Panc1 (cell line): ENCODE measurements at places on chromosomes 5 and 9.

DNA sequence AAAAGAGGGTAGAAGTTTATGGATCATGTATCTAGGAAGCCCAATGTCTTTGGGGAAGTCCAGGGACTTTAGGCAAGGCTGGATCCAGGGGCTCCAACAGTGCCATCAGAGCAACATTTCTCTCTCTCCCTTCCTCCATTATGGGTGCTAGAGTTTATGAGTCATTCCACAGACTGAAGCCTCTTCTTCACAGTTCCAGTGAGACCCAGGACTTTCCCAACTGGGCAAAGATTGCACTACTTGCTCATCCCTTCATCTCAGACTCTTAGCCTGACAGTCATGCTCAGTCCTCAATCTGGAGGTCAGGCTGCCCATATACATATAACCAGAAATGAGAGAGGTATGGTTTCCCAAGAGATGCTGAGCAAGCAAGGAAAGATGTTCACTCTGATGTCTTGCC is 110.7 kb downstream of the FEM1C start:
- DNase-seq = no peak

- no peak for DNase-seq
Observed at GRCh38 chr9:132858751-132859150, 19.3 kb downstream of the AK8 start.

GRCh38 chr5:169910393-169910792 is 69.9 kb downstream of the INSYN2B start:
- no peak for DNase-seq

DNA sequence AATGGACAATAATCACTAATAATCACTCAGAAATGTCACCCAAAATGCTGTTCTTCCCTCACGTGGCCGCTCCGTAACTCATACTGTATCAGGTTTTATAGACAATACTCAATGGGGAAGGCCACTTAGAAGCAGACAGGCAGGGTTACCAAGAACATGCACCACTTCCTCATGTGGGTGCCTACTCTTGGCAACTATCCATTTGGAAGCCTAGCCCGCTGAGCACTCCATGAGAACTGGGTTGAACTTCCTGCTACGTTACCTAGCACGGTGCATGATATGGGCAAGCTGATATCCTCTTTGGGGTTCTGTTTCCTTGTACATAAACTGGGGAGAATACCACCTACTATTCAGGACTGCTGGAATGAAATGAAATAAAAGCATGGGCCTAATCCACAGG is 14.3 kb downstream of the DAP start:
- no peak for DNase-seq

DNA sequence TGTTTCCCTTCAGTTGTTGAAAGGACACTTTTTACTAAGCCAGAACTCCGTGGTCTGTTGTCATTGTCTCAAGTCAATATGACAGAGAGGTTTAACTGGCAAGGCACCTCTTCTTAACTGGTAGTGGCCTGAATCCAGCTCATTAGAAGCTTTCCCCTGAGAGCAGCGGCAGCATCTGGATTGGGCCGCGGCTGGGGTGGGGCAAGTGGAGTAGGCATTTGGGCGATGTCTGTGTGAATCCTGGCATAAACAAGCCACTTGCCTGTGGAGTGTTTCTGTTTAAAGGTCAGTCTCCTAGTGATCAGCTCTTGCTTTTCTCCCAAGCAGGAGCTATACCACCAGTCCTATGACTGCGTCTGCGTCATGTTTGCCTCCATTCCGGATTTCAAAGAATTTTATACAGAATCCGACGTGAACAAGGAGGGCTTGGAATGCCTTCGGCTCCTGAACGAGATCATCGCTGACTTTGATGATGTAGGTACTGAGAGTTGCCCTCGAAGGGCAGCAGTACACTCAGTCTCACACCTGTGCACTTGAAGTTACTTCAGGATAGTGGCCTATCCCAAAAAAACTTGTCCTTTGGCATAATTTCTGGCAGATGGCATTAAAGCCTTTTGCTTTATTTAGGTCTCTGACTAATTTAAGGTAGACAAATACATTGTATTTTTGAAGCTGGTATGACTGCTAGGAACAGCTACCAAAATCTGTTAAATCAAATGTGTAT is 48.9 kb downstream of the CFAP90 start:
- DNase-seq = no peak

GRCh38 chr5:37888476-37888875 is 48.6 kb upstream of the GDNF start:
- no peak for DNase-seq

DNA sequence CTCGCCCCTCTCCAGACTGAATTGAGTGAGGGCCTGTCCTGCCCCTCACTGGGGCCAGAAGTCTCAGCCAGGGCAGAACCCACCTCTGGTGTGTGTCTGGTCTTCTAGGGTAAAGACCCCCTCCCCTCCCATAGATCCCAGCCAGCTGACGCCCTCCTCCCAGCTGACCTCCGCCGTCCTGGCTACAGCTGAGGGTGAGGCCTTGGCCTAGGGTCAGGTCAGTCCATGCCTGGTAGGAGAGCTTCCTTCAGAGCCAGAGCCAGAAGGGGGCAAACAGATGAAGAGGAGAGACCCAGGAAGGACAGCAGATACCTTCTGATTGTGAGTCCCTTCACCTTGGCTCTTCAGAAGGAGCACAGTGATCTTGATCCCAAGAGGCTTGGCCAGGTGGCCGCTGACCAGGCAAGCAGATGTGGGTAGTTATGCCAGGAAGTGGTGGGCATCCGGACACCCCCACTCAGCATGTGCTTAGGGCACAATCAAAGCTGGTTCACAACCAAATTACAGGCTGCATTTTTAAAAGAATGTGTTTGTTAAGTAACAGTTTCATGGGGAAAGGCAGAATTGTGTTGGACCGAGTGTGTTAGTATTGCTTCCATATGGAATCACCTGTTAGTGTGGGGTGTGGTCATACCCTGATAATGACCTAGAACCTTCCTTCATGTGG is 29.9 kb downstream of the JADE2 start:
- no peak for DNase-seq

- no peak for DNase-seq
Observed at GRCh38 chr9:133932181-133932580, 59.9 kb downstream of the VAV2 start.

DNA sequence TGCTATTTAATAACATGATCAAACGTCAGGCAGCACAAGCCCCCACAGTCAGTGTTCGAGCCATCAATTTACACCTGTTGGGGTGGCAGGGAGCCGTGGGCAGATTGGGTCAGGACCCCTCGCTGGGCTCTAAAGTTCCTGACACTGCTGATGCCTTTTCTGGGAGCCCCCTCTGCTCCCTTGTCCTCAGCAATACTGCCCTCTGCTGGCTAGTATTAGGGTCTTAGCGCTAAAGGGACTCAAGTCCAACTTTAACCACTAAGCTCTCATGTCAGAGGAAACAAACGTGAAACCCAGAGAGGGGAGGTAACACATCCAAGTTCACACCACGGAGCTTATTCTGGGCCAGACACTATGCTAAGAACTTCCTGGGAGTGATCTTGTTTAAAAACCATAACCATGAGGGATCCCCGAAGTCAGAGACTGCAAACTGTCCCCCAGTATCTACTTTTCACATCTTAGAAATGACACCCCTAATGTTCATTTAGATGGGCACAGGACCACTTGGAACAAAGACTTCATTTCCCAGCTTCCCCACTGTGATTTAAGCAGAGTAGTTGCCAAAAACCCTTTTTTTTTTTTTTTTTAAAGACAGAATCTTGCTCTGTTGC is 20.4 kb downstream of the ANKS6 start:
- DNase-seq = peak; percentile 18

GRCh38 chr5:94693043-94693822 is 74.8 kb downstream of the SLF1 start:
- DNase-seq = peak; percentile 7

DNA sequence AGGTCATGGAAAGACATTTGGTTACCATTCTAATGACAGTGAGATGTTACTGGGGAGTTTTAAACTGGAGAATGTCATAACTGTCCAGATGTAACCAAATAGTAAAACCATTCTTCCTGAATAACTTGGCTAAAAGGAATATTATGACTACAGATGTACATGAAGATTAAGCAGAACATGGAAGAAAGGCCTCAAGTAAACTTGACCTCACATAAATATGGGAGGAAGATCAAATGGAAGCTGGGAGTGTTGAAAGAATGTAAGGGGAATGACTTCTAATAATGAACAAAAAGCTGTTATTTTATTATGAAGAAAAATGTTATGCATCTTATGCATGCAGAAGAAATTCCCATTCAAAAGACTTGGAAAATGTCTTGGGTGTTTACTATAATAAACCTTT is 107.7 kb upstream of the CDKN2B start:
- DNase-seq = no peak

GRCh38 chr5:143820451-143820850 is 8.5 kb downstream of the HMHB1 start:
- no peak for DNase-seq

DNA sequence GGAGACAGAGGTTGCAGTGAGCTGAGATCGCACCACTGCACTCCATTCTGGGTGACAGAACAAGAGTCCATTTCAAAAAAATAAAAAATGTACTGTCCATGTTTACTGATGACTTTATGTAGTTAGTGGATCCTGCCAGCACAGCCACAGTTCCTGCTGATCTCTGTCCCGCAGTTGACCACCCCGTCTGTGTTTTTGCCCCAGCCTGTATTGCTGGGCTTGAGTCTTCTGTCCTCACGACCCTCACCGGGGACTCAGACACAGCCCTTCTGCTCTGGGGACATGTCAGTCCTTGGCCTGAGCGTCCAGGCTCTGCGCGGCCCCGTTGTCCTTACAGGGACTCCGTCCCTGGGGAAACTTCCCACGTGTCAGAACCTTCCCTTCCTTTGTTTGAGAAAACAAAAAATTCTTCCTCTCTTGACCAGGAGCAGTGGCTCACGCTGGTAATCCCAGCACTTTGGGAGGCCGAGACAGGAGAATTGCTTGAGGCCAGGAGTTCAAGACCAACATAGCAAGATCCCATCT is 14.5 kb downstream of the SURF6 start:
- no peak for DNase-seq

DNA sequence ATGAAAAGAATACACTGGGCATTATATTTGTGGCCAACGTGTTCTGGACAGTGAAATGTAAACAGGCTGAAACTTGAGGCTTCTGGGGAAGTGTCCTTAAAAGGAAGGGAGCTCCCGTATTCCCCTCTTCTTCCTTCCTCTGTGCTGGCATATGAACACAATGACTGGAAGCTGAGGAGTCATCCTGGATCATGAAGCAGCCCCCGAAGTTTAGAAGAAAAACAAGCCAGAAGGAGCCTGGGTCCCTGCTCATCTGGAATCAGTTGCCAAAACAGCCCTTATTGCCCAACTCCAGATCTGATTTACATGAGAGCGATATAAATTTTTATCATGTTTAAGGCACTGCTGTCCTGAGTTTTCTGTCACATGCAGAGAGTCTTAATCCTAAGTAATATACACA is 65.4 kb upstream of the SLC1A1 start:
- DNase-seq = no peak

DNA sequence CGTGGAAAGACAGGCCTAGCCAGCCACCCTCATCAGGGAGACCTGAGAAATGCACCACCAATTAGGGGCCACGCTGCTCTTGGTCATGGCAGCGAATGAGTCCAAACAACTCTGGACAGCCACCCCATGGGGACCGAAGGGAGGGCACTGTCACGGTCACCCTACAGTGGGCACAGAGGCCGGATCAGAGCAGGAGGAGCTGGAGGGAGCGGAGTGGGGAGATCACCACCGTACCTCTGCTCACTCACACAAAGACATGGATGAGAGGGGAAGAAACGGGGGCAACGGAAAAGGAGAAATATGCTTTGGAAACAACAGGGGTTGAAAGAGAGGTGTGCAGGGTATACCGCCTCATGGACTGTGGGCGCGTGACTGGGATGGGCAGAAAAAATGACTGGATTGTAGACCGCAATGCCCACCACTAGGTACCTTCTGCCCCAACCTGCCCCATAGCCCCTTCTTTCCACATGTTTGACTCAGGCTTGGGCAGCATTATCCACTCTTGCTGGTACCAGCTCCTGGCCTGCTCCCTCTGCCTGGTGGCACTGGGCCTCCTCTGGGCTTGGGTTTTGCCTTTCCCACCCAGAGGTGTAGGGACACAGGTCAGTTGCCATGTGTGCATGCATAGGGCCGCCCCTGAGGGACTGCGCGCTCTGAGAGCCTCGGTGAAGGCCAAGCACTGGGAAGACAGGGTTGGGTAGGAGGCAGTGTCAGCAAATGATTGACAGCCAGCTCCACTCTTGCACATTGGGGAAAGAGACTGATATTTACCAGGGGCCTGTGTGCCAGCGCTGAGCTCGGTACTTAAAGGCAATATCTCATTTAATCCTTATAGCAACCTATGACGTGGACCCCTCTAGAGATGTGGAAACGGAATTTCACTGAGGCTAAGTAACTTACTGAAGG is 76.6 kb downstream of the CRB2 start:
- no peak for DNase-seq

DNA sequence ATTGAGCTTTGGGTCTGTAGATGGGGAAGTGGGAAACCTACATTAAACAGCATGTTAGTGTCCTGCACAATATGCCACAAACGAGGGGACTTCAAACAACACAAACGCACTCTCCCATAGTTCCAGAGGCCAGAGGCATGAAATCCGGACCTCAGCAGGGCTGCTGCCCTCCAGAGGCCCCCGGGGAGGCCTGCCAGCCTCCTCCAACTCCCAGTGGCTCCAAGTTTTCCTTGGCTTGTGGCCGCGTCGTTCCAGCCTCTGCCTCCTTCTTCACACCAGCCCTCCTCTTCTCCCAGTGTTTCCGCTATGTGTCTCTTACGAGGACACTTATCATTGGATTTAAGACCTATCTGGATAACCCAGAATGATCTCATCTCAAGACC is 13.3 kb upstream of the COL5A1 start:
- no peak for DNase-seq

DNA sequence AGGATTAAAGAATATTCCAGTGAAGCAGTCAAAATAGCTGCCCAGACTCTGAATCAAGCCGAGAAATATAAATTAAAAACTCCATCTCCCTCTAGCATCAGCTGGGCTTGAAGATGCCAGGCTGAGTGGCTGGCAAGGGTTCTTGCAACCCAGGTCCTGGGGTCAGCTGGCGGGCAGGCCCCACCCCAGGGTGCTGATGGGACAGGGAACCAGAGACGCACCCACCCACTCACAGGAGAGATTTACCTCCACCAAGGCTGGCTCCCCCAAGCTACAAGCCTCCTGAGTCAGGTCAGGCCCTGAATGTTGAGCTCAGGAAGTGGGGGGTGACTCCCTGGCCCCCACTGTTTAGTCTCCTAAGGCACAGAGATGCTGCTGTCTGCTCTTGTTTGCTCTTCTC is 83.9 kb upstream of the HSPA9 start:
- DNase-seq = no peak

DNA sequence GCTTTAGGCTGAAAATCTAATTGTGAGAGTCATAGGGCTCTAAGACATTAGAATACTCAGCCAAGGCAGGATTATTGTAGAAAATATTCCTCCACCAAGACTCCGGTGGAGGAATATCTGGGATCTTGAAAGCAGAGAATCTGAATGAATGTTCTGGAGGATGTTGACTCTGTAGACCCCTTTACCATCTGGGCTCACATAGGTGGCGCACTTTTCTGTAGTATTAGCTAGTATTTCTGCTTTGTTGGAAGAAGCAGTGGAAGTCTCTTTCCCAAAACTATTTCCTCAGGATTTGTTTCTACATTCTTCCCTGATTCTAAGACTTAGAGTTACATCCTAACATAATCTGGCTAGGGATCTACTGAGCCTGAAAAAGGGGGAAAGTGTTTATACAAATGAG is 752.4 kb upstream of the SEMA6A start:
- DNase-seq = no peak

GRCh38 chr9:136686794-136687711 is at the start of gene AGPAT2:
Gene AGPAT2 (minus strand): TSS chr9:136687457. CDS start chr9:136687357, 100 bp downstream.
- DNase-seq = no peak

GRCh38 chr9:93592643-93593021 is 16.2 kb downstream of the PHF2 start:
- no peak for DNase-seq
